ENCODE measurements at places on chromosomes 16 and 17.

DNA sequence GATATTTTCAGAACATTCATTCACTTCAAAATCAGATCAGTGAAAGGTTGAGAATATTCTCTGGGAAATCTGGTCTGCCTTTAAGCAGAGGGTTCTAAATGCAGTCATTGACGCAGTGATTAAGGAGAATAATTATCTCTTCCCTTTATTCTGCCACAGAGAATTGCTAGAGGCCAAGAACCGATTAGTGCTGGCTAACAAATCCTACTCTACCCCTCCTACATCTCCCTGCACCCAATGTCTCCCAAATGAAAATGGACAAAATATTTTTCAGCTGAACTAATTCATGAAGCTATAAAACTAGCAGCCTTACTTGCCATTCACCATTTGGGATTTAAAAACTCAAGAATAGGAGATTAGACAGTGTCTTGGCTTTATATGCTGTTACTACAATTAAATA lies 185.5 kb upstream of the SOX9 start:
- DNase-seq: no peak

GRCh38 chr16:54317101-54317611 lies 30.6 kb upstream of the IRX3 start:
- no peak for DNase-seq

- no peak for DNase-seq
Observed at GRCh38 chr17:21549107-21549687, 143.1 kb upstream of the KCNJ18 start.

DNA sequence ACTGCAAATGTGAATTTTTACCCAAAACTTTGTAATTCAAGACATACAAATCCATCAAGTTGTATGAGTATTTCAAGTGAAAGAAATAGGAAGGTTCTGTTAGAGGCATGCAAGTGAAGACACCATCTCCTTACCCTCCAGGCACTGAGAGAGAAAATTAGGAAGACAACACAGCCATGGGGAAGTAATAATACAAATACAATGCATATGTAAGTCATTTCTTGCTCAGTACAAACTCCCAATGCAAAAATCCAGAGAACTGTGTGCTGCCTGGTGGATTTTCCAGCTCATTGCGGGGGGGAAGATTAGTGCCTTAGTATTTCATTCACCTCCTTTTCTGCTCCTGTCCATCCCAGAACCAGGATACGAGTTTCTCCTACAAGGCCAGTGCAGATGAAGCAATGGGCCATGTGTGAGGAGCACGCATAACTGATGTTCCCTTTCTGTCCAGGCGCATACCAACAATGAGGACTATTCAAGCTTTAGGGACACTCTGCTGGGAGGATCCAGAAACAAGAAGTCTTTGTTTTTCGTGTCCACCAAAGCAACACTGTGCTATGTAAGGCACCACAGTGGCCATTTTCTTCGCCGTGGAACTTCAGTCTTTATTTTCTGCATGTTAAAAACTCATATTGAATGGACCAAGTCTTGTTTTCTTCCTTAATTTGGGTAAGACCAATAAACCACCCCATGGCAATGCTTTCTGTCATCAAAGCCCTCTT lies 143.7 kb upstream of the RCVRN start:
- DNase-seq: no peak

- DNase-seq: no peak
Observed at GRCh38 chr17:39534768-39535405, 72.8 kb downstream of the NEUROD2 start.

DNA sequence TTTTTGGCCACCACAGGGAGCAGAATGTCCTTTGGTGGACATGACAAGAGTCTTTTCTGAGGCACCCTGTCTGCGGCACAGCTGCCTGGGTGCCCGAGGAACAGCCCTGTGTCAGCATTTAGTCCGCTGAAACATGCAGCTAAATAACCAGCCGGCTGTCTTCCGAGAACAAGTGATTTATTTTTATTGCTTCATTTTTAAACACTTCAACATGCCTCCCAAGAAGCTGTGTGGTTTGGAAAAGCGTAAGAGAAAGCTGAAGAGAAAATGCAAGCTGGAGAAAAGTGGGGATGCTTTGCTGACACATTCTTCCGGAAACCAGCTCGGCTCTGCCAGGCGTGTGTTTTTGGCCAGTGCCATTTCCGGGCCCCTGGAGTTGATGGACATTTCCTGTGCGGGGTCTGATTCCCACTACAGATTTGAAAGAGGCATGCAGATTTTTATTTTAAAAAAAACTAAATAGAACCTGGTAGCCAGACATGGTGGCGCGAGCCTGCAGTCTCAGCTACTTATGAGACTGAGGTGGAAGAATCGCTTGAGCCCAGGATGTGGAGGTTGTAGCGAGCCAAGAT lies 94.7 kb downstream of the SEC14L1 start:
- DNase-seq: no peak

DNA sequence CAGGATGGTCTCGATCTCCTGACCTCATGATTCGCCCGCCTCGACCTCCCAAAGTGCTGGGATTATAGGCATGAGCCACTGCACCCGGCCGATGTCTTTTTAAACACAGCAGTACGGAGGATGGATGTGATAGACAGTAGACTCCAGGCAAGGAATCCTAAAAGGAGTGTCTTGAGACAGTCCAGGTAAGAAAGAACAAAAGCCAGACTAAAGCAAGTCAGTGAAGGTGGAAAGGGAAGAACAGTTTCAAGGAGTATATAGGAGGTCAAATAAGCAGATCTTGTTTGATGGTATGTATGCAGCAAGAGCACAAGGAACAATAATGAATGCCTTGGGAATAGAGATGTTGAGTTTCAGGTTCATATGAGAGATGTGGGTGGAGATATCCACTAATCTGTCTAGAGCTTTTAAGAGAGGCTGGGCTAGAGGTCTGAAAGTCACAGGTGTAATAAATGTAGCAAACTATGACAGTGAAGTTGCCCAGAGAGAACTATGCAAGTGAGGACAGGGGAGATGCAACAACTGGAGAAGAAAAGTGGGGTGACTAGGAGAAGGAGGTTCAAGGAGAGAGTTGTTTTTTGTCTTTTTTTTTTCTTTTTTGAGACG lies 4.5 kb downstream of the TUBD1 start:
- no peak for DNase-seq

- no peak for DNase-seq
Observed at GRCh38 chr17:29000973-29001372, 4.9 kb downstream of the SEZ6 start.

DNA sequence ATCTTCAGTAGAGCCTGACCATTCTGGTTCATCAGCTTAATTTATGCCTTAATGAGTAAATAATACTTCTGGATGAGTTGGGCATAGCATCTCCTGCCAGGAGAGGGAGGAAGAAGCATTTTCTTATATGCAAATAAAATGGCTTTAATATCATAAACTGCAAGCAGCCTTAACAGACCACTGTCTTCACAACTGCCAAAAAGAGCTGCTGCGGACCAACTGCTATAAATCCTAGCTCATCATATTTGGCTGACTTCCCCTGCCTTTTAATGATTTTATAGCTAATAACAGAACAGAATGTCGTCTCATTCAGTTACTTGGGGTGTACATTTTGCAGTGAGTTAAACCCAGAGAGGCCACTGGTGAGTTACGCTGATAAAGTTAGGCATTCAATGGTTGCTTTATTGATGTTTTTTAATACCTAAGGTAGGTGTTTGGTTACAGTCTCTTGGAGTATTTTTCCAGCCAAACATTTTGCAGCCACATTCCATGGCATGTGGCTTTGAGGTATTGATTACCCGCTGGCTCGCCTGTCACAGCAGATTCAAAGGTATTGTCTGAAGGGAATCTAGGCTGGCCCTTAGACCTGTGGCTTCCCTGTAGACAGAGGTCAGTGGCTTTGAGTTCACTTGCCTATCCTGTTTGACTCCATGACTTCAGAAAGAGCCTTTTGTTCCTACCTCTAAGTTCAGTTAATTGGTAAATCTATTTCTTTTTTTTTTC lies 16.4 kb downstream of the FAM20A start:
- no peak for DNase-seq

GRCh38 chr16:28100810-28101532 lies 37.5 kb upstream of the GSG1L start:
- DNase-seq: no peak

DNA sequence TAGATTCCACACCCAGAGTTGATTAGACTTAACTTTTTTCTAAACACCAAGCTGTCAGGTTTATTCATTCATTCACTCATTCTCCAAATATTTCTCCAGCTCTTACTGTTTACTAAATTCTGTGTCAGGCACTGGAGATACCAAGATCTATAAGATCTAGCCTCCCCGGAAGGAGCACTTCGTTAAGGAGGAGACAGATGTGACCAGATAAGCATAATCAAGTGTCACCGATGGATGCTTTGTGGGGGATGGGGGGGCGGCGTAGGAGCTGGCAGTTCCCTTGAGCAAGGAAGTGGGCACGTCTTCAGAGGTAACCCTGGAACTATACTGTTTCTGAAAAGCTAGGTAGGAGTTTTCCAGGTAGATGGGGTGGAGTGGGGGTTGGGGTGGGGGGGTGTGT lies 3.8 kb upstream of the RPL26 start:
- no peak for DNase-seq

GRCh38 chr16:10598157-10598556 lies 17.8 kb upstream of the EMP2 start:
- no peak for DNase-seq

DNA sequence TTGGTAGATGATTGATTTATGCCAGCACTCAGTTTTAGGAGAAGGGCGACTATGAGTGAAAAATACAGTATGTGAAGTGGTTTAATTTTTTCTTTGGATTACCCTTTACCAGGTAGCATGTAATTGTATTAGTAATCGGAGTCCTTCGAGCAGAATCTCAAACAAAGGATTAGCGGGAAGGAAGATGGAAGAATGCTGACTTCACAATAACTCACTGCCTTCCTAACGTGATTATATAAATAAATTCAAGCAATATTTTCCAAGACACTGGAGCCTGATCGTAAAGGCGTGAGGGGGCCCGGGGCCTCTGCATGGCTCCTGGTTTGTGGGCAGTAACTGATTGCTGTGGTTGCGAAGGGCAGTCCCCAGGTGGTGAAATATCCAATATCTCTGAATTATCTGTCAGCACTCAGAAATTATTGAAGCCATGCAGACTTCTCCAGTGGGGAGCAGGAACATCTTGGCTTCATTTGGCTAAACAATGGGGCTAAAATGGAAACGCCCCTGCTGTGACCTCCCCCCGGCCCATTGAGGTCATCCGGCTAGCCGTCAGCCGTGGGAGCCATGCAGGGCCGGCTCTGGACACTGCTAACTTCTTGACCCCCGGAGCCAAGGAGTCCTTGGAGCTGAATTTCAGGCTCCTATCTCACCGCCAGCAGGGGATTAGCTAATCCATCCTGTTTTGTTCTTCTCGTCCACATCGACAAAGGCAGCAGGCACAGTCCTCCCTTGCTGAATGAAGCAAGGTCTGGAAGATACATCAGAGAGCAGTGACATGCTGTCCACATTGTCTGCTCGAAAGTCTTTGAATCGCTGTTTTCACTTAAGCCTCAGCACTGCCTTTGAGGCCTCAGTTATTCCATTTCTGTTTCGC lies 295.9 kb upstream of the N4BP1 start:
- no peak for DNase-seq

Data from germinal center (tissue), 1 donor.